ENCODE measurements at places on chromosomes 4 and X.

- DNase-seq: no peak
Measured at GRCh38 chr4:101366331-101366730, 19.0 kb upstream of the PPP3CA start.

DNA sequence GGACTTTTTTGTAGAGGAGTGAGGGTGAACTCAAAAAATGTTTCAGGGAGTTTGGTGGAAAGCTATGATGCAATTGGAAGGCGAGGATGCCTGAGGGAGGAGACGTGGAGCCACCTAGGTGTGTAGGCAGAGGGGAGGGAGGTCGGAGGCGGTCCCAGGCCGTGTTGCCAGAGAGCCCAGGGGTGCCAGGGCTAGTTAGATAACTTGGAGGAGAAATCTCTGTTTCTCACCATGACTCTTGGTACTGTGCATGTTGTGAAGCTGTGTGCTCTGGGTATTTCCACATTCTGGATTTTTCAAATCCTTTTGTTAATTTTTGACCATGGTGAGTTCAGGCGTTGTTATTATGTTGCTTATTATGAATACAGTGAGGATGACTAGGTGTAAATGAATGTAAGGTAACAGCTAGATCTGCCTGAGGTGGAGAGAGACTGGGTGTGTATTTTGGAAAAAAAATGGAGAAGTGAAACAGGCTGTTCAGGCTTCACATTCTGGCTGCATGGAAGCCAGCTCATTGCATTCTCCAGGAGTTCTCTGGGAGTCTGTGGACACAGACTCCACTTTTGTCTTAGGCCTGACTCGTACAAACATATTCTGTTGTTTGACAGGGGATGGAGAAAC lies 4.5 kb downstream of the RAB9A start:
- DNase-seq: no peak

DNA sequence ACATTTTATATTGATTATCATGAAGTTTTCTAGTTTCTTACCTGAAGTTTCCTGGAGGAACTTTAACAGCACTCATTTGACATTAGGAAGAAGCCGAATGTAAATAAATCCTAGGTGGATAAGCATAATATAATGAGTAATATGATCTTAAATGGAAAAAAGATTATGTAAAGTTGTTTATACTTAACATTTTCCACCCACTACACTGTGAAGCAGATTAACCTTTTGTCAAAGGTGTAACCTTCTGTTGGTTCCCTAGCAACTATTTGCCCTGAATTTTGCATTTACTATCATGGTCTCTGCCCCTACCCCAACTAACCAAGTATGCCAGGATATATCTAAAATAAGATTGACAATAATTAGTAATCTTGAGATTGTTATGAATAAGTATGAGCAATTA lies at the start of gene UGT2A1:
Gene UGT2A1 (minus strand): TSS at position 101 of the 400 bp plus-strand sequence. CDS start 5,603 bp downstream, outside the sequence.
- DNase-seq: no peak

- DNase-seq: no peak
Measured at GRCh38 chr4:42104521-42104920, 47.9 kb downstream of the BEND4 start.

DNA sequence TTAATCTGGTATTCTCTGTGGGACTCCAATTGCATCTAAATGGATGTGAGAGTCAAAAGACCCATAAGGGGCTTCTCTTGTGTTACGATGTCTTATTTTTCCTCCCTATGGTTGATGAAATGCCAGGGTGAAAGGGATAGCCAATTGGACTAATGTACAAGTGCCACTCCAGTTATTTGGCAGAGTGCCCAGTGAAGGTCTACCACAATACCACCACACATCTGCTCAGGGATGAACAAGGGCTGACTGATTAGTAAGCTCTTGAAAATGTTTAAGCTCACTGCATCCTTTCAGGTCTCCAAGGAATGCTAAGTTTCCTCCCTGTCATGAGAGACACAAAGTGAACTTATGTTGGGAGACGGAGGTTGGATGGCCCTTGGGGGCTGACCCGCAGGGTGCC lies 57.8 kb downstream of the HEPH start:
- DNase-seq: no peak

GRCh38 chr4:9859810-9860209 lies 78.4 kb downstream of the DRD5 start:
- no peak for DNase-seq

DNA sequence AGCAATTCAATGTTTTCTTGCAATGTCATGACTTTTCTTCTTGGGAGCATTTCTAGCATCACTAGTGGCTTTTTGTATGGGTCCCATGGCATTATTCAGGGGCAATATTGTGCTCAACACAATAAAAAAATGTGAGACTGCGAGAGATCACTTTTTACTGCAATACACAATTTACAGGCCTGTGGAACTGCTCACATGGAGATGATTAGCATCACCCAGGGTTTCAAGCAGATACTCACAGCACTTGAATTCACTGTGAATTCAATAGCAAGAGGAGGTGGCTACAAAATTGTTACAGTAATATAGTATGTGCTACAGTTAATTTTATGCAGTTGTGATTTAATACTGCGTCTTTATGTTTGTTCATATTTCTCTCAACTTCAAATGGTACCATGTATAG lies 50.4 kb downstream of the TBC1D19 start:
- DNase-seq: no peak

DNA sequence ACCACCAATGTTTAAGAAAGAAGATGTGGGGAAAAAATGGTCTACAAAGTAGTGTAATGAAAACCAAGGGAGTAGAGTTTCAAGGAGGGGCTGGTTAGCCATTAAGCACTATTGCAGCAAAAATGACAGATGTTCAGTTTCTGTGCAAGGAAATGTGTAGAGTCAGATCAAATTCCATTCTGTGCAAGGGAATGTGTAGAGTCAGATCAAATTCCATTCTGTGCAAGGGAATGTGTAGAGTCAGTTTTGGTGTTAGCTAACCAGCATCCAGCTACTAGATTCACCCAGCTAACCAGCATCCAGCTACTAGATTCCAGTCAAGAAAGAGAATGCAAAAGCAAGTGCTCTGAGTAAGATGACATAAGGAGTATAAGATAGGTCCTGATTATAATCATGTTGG lies 208.8 kb downstream of the COX18 start:
- DNase-seq: no peak

- no peak for DNase-seq
Measured at GRCh38 chrX:30795981-30796958, 92.8 kb downstream of the TAB3 start.

GRCh38 chr4:101037938-101038413 lies 309.4 kb downstream of the PPP3CA start:
- no peak for DNase-seq

GRCh38 chr4:171538601-171539100 lies 274.6 kb upstream of the GALNTL6 start:
- no peak for DNase-seq

GRCh38 chr4:41719417-41719816 lies 29.1 kb downstream of the PHOX2B start:
- no peak for DNase-seq

GRCh38 chrX:46260499-46260898 lies 284.7 kb downstream of the ZNF674 start:
- no peak for DNase-seq

- DNase-seq: no peak
Measured at GRCh38 chr4:137762591-137762990, 230.3 kb upstream of the PCDH18 start.

DNA sequence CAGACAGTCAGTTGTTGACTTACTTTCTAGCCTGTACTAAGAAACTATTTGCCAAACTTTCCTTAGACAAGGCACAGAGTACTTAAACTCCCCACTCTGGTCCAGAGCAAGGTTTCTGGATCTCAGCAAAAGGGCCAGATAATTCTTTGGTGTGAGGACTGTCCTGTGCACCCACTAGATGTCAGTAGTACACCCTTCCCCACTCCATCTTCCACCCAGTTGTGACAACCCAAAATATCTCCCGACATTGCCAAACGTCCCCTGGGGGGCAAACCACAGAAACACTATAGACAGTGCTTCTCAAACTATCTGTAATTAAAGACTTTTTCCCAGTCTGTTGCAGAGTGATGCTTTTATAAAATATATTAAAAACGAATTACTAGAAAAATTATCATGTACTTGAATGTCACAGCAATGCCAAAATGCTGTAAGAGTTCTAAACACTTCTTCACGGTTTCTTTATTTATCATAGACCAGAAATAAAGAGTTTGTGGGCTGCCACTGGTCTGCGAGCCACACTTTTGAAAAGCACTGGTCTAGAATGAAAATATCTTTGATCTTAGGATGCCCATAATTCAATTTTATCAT lies 203.5 kb downstream of the PRDM5 start:
- DNase-seq: no peak

- DNase-seq: no peak
Measured at GRCh38 chr4:60865273-60865672, 334.9 kb upstream of the ADGRL3 start.

DNA sequence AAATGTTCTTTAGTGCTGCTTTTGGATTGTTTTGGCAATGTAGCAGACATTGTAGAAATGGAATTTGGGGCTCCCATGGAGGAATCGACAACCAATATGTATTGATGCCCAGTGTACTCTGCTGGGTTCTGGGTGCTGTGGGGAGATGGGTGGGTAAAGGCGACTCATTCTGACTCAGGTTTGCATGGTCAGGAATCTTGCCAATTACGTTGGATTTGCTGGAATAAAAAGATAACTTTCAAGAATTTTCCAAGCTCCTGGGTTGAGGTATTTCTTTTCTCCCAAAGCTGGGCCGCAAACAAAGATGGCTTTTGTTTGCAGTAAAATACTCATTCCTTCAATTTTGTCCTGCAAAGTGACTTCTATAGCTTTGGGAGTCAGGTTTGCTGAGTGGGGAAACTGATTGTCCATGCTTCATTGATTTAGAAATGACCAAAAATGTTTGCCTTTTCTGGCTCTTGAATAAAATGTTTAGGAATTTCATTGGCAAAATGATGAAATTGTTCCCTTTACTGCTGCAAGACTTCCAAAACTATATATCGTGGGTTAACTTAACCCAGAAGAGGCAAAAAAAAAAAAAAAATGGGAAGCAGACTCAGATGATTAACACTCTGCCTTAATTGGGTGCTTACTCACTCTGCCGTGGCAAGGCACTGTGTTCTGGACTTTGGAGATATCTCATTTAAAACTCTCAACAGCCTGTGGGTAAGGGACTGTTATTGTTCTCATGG lies 57.0 kb downstream of the RTL9 start:
- no peak for DNase-seq

GRCh38 chr4:158042591-158043030 lies 130.2 kb downstream of the GASK1B start:
- no peak for DNase-seq

DNA sequence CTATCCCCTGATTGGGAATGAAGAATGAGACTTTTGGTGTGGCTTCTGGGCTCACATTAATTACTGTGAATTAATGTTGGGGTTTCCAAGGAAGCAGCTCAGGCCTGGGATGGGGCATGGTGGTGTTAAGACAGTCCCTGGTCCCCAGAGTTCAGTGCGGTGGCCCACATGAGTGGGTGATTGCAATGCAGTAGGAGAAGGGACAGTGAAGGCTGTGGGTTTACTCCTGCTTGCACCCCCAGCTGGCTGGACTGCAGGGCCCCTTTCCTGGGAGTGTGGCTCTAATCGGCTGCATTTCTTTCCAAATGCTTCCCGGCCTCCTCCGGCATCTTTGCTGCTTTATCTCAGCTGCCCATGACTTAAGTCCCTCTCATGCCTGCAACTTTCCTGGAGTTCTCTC lies 28.2 kb upstream of the GPR78 start:
- no peak for DNase-seq

- no peak for DNase-seq
Measured at GRCh38 chr4:12924728-12925320, 559.3 kb downstream of the RAB28 start.

- DNase-seq: no peak
Measured at GRCh38 chr4:99394896-99395295, 40.2 kb downstream of the ADH7 start.
